Forelimb muscle (tissue), 1 donor: ENCODE measurements at places on chromosomes 11 and 22. TPM values are rescaled to one million over a fixed set of nuclear protein-coding genes. Genes with fewer than 3 reads are reported as not detected.

OR10G7 gene
- not detected for polyA plus RNA-seq

MPZL3 gene
- polyA plus RNA-seq: 0.58 TPM

TMEM45B gene
- polyA plus RNA-seq: 0.48 TPM

GRCh38 chr11:67373648-67374570 is 511 bp upstream of the CLCF1 start:
- DNase-seq: no peak

GRCh38 chr11:20274031-20274430 is 89.5 kb upstream of the HTATIP2 start:
- no peak for DNase-seq

DNA sequence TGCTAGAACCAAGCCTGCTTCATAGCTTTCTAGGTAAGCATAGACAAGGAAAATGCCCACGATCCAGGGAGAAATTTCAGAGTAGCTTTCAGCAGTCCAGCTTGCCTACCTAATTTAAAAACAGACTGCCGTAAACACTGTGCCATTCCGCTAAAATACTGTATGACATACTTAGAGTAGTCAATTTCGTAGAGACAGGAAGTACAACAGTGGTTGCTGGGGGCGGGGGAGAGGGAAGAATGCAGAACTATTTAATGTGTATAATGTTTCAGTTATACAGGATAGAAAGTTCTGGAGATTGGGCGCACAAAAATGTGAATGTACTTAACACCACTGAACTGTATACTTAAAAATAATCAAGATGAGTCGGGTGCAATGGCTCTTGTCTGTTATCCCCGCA is 56.7 kb downstream of the C11orf58 start:
- no peak for DNase-seq

GRCh38 chr11:86588566-86589090 is 83.8 kb downstream of the ME3 start:
- DNase-seq: no peak

DNA sequence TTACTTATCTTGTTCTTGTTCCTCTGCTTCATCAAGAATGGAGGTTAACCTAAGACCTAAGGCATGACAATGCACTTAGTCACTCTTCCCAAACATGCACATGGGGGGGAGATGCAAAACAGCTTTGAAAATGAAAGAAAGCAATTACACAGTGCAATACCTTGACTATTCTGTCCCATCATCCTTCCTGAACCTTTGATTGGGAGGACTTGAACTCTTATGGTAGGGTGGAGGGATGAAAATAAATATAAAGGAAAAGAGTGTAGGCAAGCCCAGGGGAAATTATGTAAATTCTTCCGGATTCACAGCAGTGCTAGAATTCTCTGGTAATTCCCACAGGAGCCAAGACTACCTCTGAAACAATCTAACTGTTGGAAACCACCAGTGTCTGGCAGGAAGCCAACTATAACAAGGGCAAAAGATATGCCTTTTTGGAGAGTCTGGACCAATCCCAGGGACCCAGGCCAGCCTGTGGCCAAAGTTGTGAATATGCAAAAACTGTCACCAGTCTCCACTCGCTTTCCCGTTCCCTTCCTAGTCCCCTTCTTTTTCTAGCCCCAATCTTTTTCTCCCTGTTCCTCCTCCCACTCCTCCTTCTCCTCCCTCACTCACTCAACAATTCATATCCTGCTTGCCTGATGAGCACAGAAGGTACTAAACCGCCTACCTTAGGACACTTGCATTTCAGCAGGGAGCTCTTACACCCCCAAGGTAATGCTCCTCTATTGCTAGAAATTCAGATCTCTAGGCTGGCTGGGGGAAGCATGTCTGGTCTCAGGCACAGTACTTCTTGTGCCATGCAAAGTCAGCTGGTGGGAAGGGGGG is 2.5 kb upstream of the RCN1 start:
- DNase-seq: no peak

DNA sequence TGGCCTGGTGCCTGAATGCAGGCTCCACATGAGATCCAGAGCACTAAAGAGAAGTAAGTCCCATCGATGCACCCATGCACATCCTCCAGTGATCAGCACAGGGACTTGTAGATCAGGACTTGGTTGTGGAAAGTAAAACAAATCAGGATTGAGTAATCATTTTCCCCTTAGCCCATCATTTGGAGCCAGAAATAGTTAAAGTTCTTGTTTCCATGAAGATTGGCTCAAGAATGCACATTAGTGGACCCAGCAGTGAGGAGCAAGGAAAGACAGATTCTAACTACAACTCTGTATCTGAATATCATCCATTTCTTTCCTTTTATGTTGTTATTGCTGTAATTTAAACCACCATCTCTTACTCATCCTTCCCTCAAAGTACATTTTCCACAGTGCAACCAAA is 19.1 kb downstream of the CCDC83 start:
- no peak for DNase-seq

- DNase-seq: no peak
These were observed 1169.3 kb downstream of the LRRC4C start for GRCh38 chr11:40290171-40290631.

- DNase-seq: no peak
These were observed 11.2 kb upstream of the SF1 start for GRCh38 chr11:64789331-64790204.

- DNase-seq: no peak
These were observed 116.6 kb downstream of the PLEKHA7 start for GRCh38 chr11:16897470-16898061.
